ENCODE measurements at places on chromosomes 4 and X.

DNA sequence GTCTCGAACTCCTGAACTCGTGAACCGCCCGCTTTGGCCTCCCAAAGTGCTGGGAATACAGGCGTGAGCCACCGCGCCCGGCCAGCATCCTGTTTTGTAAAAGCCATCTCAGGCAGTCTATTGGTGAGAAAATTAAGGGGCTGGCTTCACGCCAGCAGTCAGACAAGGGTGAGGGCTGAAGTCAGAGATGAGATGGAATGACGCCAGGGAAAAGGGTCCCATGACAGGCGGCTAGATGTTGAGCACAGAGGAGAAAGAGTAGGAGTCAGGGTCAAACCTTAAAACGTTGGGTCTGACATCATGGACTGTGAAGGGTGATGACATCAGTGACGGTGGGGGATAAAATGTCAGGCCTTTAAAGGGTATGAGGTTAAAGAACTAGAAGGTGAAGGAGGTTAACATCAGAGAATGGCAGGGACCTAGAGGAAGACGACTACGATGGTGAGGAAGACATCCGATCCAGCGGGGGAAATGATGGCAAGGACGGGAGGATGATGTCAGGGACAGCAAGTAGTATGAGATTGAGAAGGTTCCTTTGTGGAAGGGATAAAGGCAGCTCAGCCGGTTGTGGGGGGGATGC is 504 bp upstream of the RBM3 start:
- DNase-seq: no peak

DNA sequence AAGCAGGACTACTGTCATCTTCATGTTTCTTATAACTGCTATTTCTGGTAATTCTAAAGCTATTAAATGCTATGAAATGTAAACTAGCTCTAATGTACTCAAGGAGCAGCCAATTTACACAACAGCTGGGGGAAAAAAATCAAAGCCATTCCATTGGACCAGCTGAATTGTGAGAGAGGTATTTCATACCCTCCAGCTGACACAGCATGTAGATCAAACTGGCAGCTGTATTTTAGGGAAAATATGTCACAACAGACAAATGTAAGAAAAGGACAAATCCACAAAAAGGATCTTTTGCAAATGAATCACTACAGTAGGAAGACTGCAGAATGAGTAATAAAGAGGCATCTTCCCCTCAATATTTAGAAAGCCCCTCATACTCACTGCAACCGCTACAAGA is 65.2 kb upstream of the FAM47B start:
- DNase-seq: no peak

DNA sequence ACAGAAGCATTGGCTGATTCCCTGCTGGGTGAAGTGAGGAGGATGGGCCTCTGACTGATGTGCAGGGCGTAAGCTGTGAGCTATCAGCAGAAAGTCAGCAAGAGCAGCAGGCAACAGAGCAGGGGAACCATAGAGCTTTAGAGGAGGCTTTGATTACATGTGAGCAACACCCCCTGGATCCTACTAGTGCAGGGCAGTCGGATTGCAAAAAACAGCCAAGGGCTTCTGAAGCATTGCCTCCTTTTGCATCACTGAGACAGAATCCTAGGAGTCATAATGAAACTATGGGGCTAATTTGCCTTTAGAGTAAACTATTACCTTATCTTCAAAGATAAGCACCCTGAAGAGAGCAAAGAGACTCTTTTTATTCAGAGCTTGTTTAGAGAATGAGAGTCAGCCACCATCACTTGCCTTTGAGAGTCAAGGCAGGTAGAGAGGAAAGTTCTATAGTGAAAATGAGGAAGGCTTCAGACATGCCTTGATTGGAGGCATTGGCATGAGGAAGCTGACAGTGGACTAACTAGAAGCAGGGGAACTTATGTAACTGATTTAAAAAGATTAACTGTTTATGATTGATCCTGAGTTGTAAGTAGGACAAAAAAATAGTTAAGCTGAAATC is 420.3 kb downstream of the PDHA2 start:
- no peak for DNase-seq

DNA sequence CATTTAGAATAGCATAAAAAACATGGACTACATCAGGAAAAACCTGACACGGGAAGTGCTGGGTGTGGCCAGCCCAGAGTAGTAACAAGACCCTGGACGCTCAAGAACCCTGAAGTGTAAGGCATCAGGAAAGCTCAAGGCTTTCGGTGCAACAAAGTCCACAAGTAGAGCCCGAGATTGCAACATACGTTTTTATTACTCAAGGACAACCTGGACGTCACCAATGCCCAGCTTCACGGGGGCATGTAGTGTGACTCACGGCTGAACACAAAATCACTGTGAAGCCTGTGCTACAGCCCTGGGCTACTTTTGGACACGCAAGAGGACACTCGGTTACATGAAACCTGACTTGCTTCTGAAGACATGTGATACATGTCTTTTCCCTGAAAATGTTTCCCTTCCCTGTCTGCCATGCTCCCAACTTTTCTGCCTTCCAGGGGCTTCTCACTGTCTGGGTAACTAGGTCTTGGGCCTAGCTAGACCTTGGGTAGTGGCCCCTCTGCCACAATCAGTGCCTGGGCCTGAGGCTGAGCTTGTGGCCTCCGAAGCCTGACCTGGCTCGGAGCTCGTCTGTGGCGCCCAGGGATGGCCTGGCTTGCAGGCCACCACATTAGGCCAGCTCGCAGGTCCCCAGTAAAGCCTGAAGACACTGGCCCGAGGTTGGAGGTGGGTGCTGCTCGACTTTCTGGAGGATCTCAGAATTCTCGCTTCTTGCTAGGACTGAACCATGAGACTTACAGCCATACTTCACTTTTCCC is 9.2 kb downstream of the IRAK1 start:
- DNase-seq: no peak

GRCh38 chrX:151875270-151876026 is 37.2 kb upstream of the MAGEA4 start:
- no peak for DNase-seq

DNA sequence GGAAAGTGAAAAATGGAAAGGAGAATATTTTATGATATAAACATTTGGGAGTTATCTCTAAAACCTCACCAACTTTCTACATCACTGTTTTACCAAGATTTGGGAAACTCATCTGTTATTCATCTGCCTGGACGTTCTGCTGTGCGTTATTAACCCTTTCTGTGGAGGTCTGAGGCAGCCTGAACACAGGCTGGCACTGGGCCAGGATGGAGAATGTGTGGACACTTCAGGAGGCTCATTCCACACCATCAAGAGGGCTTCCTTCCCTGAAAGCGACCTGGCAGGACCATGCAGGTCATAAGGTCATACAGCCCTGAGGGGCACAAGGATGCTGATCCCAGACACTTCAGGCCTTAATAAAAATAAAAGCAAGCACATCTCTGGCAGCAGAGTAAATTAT is 31.2 kb upstream of the TMEM184C start:
- no peak for DNase-seq

DNA sequence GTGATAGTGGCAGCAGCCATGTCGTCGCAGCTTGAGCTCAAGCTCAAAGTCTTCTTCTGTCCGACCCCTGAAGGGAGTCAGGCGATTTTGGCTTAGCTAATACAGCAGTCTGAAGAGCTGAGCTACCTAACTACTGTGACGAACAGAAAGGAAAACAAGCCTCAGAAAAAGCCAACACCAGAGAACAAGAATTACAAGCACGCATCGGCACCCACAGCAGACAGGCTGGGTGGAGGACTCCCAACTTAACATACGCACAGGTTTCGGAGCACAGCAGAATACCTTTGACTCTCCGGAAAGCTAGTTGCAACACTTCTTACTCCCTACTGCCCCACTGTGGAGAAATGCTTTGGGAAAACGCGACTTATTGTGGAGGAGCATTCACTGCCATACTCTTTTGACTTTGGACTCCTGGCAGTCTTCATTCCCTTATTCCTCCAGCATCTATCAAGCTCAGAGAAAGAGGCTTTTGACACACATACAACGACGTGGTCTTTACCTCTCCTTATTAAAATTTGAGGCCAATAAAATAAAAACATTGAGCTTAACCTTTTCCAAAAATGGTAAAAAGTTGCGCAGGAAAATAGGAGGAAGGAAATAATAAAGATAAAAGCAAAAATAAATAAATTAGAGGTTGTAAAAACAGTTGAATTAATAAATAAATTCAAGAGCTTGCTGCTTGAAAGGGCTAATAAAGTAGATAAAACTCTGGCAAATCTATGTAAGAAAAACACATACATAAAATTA is 41.3 kb upstream of the GPC3 start:
- peak; percentile 43 for DNase-seq

DNA sequence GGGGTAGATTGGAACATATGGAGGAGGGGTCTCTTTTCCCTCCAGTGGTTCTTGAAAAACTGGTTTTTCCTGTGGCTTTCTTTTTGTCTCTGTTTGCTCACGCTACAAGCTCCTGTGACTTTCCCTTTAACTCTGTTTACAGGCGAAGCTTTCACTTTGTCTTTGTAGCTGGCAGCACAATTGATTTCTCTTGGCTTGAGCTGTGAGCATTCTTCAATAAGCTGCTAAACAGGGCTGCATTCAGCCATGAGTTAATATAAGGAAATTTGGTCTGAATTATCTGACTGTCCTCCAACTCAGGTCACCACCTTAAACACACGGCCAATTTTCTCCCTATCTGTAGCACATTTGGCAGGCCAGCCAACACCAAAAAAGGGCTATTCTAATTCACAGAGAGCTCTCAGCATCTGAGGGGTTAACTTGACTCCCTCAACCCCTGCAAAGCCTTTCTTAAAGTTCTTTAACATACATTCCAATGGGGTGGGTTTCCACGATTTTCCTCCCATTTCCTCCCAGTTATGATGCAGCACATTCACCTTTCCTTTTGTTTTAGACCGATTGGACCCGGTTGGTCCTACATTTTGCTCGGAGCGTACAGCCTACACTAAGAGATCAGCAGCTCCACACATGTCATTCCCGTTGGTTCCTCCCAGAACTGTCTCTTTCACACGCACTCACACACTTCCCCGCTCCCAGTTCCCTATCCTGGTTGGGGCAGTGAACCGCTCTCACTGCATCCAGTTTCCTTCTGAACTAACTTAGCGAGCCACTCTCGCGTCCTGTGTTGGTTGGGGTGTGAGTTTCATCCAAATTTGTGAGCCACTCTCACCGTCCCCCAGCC is 45.4 kb downstream of the UGT2A3 start:
- no peak for DNase-seq

DNA sequence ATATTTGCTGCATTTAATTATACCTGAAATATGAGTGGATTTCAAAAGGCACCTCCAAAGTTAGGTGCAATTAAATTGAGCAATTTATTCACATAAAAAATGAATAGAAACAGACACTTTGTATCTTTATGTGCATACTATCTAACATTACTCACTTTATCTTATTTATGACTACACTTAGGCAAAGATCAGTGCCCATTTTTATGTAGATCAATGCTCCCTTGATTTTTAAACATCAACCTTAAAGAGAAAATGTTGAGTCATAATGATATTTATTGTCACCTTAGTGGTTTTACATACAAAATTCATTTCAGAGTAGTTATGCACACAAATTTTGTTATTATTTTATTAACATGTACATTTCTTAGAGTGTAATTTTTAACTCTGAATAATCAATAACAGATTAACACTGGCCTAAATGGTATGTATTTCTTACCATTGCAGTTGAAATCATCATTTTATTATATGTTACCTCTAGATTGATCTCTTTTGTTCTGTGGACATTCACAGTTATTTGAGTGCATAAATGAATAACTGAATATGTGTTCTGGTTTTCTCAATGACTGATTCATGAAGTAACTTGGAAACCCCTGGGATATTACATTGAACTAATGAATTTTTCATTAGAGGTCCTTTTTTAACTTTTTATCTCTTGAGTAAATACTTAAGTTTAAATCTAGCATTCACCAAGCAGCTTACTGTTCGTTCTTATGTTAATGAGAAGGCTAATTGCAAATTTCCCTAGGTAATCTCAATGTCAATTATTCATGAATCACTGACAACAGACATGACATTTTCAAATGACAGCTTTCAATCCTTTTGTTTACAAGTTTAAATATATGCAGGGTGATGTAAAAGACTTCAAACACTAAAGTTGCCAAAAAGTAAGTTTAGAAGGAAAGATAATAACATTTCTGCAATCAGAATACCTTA is 1182.0 kb upstream of the PABPC4L start:
- DNase-seq: no peak

DNA sequence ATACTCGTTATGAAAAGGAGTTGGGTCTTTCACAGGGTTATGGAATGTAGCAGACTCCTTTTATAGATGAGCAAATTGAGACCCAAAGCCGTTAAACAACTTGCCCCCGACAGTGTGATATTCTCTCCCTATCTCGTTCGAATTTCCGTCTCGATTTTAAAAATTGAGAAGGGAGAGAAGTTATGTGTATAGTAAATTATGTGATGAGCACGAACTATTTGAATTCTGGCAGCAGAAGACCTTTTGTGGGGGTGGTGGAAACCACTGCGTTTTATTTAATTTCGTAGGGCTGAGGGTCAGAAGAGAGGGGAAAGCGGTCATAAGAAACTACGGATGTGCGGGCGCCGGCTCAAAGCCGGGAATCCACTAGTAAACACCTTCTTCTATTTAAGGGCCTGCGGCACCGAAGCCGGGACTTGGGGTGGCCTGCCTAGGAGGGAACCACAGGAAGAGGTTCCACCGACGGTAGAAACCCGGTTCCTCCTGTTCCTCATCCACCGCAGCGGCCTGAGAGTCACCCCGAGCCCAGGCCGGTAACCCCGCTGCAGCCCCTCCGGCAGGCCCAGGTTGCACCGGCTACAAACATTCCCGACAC is 1.5 kb upstream of the DDX3X start:
- peak; percentile 37 for DNase-seq

- no peak for DNase-seq
Measured at GRCh38 chr4:185582651-185583400, 47.5 kb upstream of the PDLIM3 start.

DNA sequence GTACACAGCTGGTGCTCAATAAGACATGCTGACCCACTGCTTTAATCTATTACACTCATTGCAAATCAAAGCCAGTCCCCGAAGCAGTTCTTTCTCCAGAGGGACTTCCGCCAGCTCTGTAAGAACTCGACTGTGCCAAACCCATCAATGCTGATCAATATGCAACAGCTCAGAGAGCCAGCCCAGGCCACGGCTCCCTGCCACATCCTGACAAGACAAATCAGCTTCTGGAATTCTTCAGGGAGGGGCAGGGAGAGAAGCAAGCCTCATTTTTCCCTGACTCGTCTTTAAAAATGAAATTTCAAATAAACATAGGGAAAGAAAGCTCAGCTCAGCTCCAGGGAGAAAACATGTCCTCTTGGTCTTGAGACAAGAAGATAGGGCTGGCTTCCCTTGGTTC is 5.3 kb upstream of the ADRA2C start:
- DNase-seq: no peak

- no peak for DNase-seq
Measured at GRCh38 chr4:186472948-186473347, 82.4 kb downstream of the MTNR1A start.

- no peak for DNase-seq
Measured at GRCh38 chr4:174204164-174204831, 79.2 kb downstream of the FBXO8 start.

DNA sequence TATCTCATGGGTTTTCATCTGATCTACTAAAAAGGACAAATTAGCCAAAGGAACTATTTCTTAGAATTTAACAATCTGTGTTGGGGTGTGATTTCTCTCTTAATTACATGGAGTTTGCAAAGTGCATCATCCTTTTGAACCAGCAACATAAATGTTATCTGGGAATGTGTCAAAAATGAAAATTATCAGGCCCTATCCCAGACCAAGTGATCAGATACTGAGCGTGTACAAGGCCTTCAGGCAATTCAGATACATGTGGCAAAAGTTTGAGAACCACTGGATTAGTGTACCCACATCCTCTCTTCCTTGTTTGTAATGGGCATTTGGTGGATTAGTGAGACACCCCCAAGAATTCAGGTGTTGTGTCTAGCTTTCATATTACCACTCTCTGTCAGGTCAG is 3.8 kb downstream of the SH3D19 start:
- no peak for DNase-seq

GRCh38 chr4:98626350-98626749 is 32.1 kb downstream of the TSPAN5 start:
- DNase-seq: peak; percentile 89
